A673 (cell line): ENCODE measurements at places on chromosomes 12 and 14. TPM values are rescaled to one million over a fixed set of nuclear protein-coding genes. Genes with fewer than 3 reads are reported as not detected.

Gene RND1
- 2.0 and 2.7 TPM in 2 replicates for total RNA-seq

Gene RASSF8
- total RNA-seq, result 19.8 and 23.1 TPM in 2 replicates

Gene ACSM4
- total RNA-seq, result not detected in 2 replicates

Gene CYP27B1
- total RNA-seq, result 4.5 and 4.7 TPM in 2 replicates

Gene B3GNT4
- 0.15 and 0.22 TPM in 2 replicates for total RNA-seq

Gene MYF5
- not detected in 2 replicates for total RNA-seq

Gene SLC38A6
- total RNA-seq, result 25.8 and 28.0 TPM in 2 replicates

Gene ACOT6
- total RNA-seq, result not detected in 2 replicates

Gene CPNE8
- 0.90 and 1.3 TPM in 2 replicates for total RNA-seq

Gene MYH7
- total RNA-seq, result not detected in 2 replicates

- H3K27me3 ChIP-seq, result no peaks in the 10 kb centered on the region
- H3K4me3 ChIP-seq, result no peak overlapping the region
- no peak overlapping the region for H3K27ac ChIP-seq
- no peak for DNase-seq
- H3K4me1 ChIP-seq, result no peaks in the 10 kb centered on the region
- H3K36me3 ChIP-seq, result peaks cover 59% of the 10 kb centered on the region
Observed at GRCh38 chr12:8941691-8942478, 7.6 kb downstream of the M6PR start.

GRCh38 chr12:116150001-116150400 lies 127.5 kb downstream of the MED13L start:
- DNase-seq, result no peak
- H3K36me3 ChIP-seq, result no peaks in the 10 kb centered on the region
- peaks cover 59% of the 10 kb centered on the region for H3K4me1 ChIP-seq
- H3K27me3 ChIP-seq, result no peaks in the 10 kb centered on the region

DNA sequence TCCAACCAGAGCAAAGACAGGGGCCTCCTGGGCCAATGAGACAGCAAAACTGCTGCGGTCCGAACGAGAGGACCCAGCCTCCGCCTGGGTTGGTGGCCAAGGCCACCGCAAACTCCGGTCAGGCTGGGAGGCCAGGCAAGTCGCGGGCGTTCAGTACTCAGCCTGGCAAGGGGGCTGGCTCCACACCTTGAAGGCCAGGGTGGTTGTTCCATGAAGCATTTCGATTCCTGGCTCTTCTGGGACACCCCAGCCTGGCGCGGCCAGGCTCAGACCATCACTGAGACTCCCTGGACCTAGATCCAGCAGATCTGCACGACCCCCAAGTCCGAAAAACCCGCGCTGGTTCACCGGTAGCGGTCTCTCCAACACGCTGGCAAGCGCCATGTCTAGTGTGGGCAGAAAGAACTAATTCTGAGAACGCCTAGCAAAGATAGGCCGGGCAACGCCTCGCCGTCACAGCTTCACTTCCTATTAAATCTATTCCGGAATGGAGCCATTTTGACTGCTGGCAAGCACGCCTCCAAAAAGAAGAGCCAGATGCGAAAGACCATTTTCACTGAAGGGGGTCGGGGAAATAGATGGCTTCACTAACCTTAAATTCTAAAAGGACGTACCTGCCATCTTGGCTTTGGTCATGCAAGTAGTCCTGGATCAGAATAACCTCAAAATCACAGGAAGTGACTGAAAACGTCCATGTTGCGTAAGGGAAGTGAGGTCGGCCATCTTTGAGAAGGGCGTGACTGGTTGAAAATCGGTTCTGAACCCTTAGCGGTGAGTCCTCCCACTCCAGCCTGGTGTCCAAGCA lies at the start of gene PSMB5:
Gene PSMB5, minus strand, starts transcription at position 403 of the 805 bp plus-strand sequence. Its CDS starts 19 bp downstream, at position 384.
- H3K27ac ChIP-seq, result peak within 1 kb of the TSS; percentile 98
- H3K27me3 ChIP-seq, result no peaks in the 10 kb centered on the region
- peaks cover 20% of the 10 kb centered on the region for H3K4me1 ChIP-seq
- DNase-seq, result peak; percentile 97
- peak within 1 kb of the TSS; percentile 87 for H3K4me3 ChIP-seq
- peaks cover 35% of the 10 kb centered on the region for H3K36me3 ChIP-seq

- H3K27me3 ChIP-seq, result peaks cover 8% of the 10 kb centered on the region
- H3K27ac ChIP-seq, result no peak overlapping the region
- H3K36me3 ChIP-seq, result no peaks in the 10 kb centered on the region
- no peak overlapping the region for H3K4me3 ChIP-seq
- peaks cover 31% of the 10 kb centered on the region for H3K4me1 ChIP-seq
Observed at GRCh38 chr14:25400607-25401206, 350.8 kb upstream of the STXBP6 start.

GRCh38 chr12:26205941-26206340 lies 10.6 kb downstream of the SSPN start:
- H3K4me3 ChIP-seq, result no peak overlapping the region
- no peak overlapping the region for H3K27ac ChIP-seq
- no peaks in the 10 kb centered on the region for H3K27me3 ChIP-seq
- no peak for DNase-seq

- H3K4me3 ChIP-seq, result no peak overlapping the region
- no peak for DNase-seq
- H3K27ac ChIP-seq, result no peak overlapping the region
- H3K27me3 ChIP-seq, result no peaks in the 10 kb centered on the region
- peaks cover 4% of the 10 kb centered on the region for H3K4me1 ChIP-seq
Observed at GRCh38 chr12:80681-81190, 14.2 kb downstream of the IQSEC3 start.

DNA sequence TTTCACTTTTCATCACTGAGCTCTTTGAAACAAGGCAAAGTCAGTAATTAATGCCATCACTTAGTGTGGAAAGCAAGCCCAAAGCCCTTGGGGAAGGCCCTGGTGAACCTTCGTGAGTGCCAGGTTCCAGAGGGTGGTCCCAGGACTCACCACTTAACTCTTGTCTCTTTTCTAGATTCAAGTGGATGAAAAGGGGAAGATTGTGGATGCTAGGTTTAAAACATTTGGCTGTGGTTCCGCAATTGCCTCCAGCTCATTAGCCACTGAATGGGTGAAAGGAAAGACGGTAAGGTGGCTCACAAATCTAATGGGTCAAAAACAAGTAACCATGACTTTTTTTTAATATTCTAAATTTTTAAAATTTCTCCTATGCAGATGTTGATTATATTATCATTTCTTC lies 2.8 kb downstream of the ISCU start:
- peak overlapping the region; percentile 13 for H3K27ac ChIP-seq
- no peaks in the 10 kb centered on the region for H3K27me3 ChIP-seq
- H3K4me1 ChIP-seq, result peaks cover 40% of the 10 kb centered on the region
- no peak for DNase-seq
- H3K36me3 ChIP-seq, result peaks cover 52% of the 10 kb centered on the region

GRCh38 chr14:85590784-85591183 lies 60.8 kb downstream of the FLRT2 start:
- H3K27me3 ChIP-seq, result no peaks in the 10 kb centered on the region
- peaks cover 10% of the 10 kb centered on the region for H3K36me3 ChIP-seq
- no peak overlapping the region for H3K4me3 ChIP-seq
- DNase-seq, result no peak
- peaks cover 16% of the 10 kb centered on the region for H3K4me1 ChIP-seq

GRCh38 chr12:91094032-91094662 lies 17.1 kb downstream of the LUM start:
- no peaks in the 10 kb centered on the region for H3K4me1 ChIP-seq
- no peak overlapping the region for H3K4me3 ChIP-seq
- DNase-seq, result no peak
- no peak overlapping the region for H3K27ac ChIP-seq
- H3K27me3 ChIP-seq, result no peaks in the 10 kb centered on the region

DNA sequence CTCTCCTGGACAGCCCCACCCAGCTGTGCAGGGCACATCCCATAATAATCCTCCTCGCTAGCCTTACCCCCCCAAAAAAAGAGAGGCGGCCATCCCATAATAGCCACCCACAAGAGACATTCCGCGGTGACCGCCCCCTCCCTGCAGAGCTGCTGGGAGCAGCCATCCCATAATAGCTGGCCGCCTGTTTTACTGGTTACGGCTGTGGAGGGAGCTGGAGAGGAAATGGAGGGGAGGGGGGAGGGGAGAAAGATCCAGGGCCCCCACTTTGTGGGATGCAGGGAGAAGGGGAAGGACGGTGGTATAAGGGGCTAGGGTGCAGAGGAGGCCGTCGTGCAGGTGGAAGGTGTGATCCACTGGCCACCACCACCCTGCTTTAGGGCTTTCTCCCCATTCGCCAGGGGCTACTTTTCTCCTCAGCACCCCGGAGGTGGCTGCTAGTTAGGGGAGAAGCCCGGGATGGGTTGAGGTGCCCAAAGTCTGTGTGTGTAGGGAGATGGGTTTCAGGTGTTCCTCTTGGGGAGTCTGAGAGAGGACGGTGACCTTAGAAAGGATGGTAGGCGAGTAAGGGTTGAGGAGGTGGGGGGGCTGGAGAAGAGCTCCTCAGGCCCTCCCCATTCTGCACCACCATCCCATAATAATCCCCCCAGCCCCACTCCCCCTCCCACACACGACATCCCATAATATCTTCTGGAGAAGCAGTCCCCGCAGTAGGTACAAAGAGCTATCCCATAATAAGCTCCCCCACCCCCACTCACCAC lies 6.0 kb upstream of the CHD4 start:
- H3K27me3 ChIP-seq, result no peaks in the 10 kb centered on the region
- no peaks in the 10 kb centered on the region for H3K36me3 ChIP-seq
- no peak overlapping the region for H3K4me3 ChIP-seq
- peak; percentile 83 for DNase-seq
- H3K27ac ChIP-seq, result peak overlapping the region; percentile 86

DNA sequence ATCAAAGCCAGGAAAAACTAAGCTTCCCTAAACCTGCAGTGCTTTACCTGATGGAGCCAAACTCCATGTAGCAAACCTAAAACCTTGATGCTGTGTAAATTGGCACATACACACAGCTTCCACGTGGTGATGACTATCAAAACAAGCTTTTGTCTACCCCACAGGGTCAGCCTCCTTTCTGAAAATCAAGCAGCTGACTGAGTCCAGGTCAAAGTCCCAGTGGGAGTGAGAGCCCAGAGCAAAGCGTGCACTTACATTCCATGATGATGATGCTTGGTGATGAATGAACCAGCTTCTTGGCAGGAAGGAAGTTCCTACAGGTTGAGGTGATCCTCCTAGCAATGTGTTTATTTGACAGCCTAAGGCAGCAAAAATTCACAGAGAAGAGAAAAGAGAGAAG lies 630.0 kb upstream of the TBX3 start:
- DNase-seq, result no peak
- H3K27me3 ChIP-seq, result no peaks in the 10 kb centered on the region
- no peak overlapping the region for H3K4me3 ChIP-seq
- no peak overlapping the region for H3K27ac ChIP-seq
- no peaks in the 10 kb centered on the region for H3K36me3 ChIP-seq

- no peaks in the 10 kb centered on the region for H3K4me1 ChIP-seq
- no peak overlapping the region for H3K27ac ChIP-seq
- peak; percentile 61 for DNase-seq
- H3K36me3 ChIP-seq, result no peaks in the 10 kb centered on the region
- H3K4me3 ChIP-seq, result no peak overlapping the region
Observed at GRCh38 chr14:37246427-37246829, 48.7 kb downstream of the MIPOL1 start.

DNA sequence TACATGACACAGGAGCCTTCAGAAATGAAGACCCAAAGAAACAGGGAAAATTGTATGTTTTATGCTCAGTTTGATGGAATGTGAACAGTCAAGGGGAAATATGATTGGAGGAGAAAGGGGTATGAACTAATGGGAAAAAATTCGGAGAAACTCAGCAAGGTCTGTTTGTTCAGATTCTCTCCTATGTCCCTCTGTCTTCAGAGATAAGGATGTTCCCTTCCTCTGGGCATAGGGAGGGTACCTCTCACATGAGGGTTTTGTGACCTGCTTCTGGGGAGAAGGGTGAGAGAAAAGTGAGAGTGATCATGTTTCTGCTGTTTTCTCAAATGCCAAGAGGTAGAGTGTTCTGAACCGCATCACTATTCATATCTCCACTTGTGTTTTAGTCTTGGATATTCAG lies 26.6 kb upstream of the LIMA1 start:
- H3K4me1 ChIP-seq, result no peaks in the 10 kb centered on the region
- DNase-seq, result no peak
- no peaks in the 10 kb centered on the region for H3K36me3 ChIP-seq
- H3K27ac ChIP-seq, result no peak overlapping the region

DNA sequence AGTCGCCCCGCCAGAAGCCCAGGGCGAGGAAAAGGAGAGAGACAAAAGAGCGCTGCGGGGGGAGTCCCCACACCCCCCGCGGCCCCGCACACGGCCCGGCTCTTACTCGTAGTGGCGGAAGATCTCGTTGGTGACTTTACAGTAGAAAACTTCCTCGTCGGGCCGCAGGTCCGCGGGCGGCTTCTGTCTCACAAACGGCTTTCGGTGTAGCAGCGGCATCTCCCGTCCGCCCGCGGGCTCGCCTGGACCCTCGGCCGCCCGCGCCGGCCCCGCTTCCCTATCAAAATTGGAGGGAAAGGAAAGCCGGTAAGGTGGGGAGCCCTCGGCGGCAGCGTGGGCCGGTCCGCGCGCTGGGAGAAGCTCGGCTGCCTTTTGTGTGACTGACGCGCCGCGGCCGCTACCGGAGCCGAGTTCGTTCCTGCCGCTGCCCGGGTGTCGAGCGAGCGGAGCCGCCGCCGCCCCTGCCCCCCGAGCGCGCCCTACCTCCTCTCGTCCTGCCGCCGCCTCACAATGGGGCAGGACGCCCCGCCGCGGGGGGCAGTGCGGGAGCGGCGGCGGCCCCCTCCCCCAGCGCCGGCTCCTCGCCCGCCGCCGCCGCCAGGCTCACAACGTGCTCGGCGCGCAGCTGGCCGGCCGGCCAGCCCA lies 652 bp downstream of the BAZ1A start:
- peak overlapping the region; percentile 88 for H3K4me3 ChIP-seq
- DNase-seq, result peak; percentile 68
- peaks cover 14% of the 10 kb centered on the region for H3K4me1 ChIP-seq
- peaks cover 5% of the 10 kb centered on the region for H3K36me3 ChIP-seq
- H3K27me3 ChIP-seq, result no peaks in the 10 kb centered on the region

GRCh38 chr12:130752692-130753230 lies 36.7 kb upstream of the RIMBP2 start:
- H3K4me3 ChIP-seq, result no peak overlapping the region
- DNase-seq, result no peak
- no peak overlapping the region for H3K27ac ChIP-seq
- H3K27me3 ChIP-seq, result peaks cover 11% of the 10 kb centered on the region
- no peaks in the 10 kb centered on the region for H3K36me3 ChIP-seq
- H3K4me1 ChIP-seq, result no peaks in the 10 kb centered on the region

- H3K27me3 ChIP-seq, result peaks cover 22% of the 10 kb centered on the region
- no peak for DNase-seq
- H3K4me1 ChIP-seq, result no peaks in the 10 kb centered on the region
- no peak overlapping the region for H3K27ac ChIP-seq
Observed at GRCh38 chr12:2698566-2698965, 96.2 kb upstream of the FKBP4 start.

DNA sequence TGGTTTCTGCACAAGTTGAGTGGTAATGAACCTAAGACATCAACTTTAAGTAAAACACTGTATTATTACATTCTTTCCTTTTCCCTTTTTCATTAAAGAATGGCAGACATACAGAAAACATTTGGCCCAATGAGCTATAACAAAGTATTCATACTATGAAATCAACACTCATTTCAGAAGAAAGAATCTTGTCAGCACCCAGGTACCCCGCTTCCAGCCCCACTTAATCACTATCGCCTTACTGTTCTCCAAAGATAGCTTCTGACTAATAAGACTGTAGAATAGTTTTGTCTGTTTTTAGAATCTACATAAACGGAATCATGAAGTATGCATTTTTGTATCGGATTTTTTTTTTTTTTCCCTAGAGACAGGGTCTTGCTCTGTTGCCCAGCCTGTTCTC lies 9.5 kb downstream of the CNTN1 start:
- DNase-seq, result no peak
- H3K36me3 ChIP-seq, result no peaks in the 10 kb centered on the region
